Spleen (tissue), 13 donors: ENCODE measurements at places on chromosomes 4 and X.

- no peak for DNase-seq
Observed at GRCh38 chr4:158778156-158778711, 9.4 kb downstream of the FNIP2 start.

GRCh38 chr4:24213961-24214360 is 324.1 kb upstream of the PPARGC1A start:
- DNase-seq = no peak

DNA sequence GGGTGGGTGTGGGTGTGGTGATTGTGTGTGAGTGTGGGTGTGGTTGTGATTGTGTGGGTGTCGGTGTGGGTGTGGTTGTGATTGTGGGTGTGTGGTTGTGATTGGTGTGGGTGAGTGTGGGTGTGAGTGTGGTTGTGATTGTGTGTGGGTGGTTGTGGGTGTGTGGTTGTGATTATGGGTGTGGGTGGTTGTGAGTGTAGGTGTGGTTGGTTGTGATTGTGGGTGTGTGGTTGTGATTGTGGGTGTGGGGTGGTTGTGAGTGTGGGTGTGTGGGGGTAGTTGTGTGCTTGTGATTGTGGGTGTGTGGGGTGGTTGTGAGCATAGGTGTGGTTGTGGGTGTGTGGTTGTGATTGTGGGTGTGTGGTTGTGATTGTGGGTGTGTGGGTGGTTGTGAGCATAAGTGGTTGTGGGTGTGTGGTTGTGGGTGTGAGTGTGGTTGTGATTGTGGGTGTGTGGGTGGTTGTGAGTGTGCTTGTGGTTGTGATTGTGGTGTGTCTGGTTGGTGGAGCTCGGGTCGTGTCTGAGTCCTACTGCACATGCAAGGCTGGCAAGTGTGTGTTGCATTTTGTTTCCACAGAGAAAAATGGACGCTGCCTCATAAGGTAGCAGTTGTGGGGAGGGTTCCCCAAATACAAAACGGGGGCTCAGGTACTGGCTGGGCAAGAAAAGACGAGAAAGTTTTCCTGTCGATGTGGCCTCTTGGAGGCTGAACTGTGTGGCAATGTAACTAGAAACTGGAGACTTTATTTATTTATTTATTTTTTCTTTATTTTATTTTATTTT is 116.7 kb downstream of the UBE2K start:
- DNase-seq = no peak

GRCh38 chr4:42371305-42372252 is 25.7 kb upstream of the SHISA3 start:
- DNase-seq = no peak

DNA sequence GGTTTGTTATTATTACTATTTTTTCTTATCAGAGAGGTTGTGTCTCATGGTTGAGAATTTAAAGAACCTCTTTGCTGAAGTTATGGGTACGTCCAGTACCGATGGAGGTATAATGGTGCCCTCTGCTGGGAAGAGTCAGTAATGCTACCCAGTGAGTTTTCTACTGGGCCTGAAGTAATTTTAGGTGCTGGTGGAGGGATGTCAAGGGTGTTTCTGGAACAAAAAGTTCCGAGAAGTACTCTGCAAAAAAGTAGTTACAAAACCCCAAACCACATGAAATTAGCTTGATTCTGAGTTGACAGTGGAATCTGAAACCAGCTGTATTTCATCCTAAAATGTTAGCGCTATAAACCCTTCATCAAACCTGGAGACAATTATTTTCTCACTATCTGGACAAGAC is 102.5 kb upstream of the MID1 start:
- no peak for DNase-seq

- no peak for DNase-seq
Observed at GRCh38 chr4:174120446-174121295, 162.8 kb downstream of the FBXO8 start.

GRCh38 chrX:39688576-39689375 is 409.0 kb downstream of the BCOR start:
- peak; percentile 76 for DNase-seq

DNA sequence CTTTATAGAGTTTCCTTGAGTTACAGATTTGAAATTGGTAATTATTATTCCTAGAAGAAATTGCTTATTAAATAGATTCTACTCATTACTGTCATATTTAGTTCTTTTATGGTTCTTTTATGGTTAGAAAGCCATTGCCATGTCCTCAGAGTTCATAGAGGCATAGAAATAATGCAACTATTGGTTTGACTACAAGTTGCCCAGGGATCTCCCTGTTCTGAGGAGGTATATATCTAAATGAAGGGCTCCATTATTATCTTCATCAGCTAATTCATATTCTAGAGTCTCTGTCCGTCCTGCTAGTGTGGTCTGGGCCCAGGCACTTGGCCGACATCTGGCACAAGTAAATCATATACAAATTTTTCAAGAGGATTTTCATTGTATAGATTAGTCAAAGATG is 535.7 kb downstream of the PPP4R3C start:
- DNase-seq = no peak

- no peak for DNase-seq
Observed at GRCh38 chrX:36581030-36581429, 427.1 kb upstream of the FAM47C start.

GRCh38 chr4:13982010-13982409 is 354.5 kb upstream of the BOD1L1 start:
- no peak for DNase-seq

GRCh38 chrX:34578237-34578636 is 78.8 kb downstream of the TMEM47 start:
- DNase-seq = no peak

GRCh38 chrX:47515941-47516665 is 33.1 kb upstream of the ZNF41 start:
- no peak for DNase-seq

DNA sequence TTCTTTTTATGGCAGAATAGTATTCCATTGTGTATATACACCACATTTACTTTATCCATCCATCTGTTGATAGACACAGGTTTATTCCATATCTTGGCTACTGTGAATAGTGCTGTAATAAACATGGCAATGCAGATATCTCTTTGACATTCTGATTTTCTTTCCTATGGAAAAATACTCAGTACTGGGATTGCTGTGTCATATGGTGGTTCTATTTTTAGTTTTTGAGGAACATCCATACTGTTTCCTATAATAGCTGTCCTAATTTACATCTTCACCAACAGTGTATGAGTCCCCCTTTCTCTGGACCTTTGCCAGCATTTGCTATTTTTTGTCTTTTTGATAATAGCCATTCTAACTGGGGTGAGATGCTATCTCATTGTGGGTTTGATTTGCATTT is 73.5 kb downstream of the GPAT3 start:
- DNase-seq = no peak

DNA sequence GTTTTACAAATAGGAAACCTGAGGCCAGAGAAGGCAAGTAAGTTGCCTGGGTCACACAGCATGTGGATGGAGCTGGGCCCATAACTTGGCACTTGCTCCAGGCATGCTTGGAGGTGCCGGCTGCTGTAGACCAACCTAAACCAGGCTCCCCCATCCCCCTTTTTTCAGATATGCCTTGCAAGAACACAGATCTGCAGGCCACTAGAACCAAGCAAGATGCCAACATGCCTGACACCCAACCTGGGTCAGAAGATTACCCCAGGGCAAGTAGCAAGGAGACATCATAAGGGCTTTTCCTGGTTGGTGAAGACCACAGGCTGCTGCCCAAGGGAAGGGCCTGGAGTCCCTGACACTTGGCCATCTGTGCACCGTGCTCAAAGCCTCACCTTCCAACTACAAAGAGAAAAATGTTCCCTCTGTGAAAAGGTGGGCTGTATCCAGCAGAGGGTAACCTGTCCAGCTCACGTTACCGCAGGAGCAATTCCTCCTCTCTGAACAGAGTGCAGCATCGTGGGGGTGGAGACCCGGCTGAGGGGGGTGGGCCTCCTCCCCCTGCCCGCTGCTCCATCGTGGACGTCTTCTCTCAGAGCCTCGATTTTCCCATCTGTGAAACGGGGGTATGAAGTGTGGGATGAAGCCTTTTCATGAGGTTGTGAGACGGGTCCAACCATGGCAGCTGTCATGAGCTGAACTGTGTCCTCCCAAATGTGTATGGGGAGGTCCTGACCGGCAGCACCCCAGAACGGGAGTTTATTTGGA is 23.0 kb downstream of the HMX1 start:
- DNase-seq = peak; percentile 41

- DNase-seq = no peak
Observed at GRCh38 chrX:132127743-132128142, at the start of gene FRMD7. Gene FRMD7 (minus strand): TSS chrX:132128020. CDS start chrX:132127844, 176 bp downstream.

GRCh38 chr4:54842656-54843055 is 184.9 kb downstream of the KIT start:
- DNase-seq = no peak

DNA sequence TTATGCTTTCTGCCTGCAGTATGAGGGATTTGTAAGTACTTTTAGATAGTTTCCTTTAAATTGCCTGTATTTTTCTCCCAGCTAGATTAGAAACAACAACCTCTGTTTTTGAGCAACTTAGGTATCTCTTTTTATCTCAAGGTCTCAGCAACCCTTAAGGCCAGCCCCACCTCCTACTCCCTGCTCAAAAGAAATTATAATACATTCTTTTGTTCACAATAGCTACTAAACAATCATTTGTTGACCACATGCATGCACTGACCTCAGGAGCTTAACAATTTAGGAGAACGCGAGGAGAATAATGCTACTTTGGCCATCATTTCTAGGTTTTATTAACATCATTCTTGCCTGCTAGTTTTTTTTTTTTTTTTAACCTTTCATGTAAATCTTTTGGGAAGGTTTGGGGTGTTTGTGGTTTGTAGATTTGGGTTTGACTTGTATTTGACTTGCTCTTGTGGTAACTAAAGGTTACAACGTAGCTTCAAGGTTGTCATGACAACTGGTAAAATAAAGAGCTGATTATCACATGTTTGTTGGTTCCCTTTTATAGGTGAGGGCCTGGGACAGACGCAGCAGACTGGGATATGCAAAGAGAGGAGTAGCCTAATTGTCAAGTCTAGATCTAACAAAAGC is 145.4 kb upstream of the PLAC1 start:
- no peak for DNase-seq

DNA sequence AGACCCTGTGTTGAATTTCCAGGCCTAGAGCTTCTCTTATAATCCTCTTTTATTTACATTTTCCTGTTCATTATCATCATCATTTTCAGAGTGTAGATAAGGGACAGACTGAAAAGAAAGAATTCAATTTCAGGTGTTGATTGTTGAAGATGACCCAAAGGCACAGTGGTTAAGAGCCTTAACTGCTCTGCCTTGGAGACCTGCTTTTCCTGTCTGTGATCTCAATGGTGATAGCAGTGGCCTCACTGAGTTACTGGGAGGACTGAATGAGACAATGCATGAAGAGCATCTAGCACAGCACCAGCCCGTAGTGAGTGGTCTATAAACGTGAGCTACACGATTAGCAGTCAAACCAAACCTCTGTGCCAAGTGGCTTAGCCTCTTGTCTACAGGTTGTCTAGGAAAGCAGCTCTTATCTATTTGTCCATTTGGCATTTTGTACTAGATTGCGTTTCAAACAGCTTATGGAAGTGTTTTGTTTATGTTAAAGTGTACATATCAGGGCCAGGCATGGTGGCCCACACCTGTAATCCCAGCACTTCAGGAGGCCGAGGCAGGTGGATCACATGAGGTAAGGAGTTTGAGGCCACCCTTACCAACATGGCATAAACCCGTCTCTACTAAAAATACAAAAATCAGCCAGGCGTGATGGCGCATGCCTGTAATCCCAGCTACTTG is 41.5 kb downstream of the SETD7 start:
- DNase-seq = no peak

GRCh38 chrX:11954176-11954575 is 184.1 kb upstream of the FRMPD4 start:
- no peak for DNase-seq

- DNase-seq = no peak
Observed at GRCh38 chr4:3010998-3011397, 47.6 kb downstream of the GRK4 start.

DNA sequence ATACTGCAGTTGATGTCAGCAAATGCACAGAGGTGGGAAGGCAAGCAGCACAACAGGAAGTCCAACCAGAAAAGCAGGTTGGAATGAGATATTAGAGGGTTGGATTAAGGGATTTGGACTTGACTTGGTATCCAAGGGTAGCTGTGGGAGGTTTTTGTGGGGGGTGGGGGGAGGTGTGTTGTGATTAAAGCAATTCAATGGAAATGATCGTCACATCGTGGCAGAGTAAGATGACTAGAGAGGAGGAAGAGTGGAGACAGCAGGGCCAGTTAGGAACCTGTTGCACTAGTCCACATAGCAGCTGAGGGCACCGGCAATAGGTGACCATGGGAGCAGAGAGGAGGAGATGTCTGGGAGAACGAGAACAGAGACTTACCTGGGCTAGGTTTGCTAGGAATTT is 2.4 kb downstream of the SLC25A43 start:
- DNase-seq = no peak

- no peak for DNase-seq
Observed at GRCh38 chrX:107753187-107753586, 22.4 kb downstream of the TSC22D3 start.

DNA sequence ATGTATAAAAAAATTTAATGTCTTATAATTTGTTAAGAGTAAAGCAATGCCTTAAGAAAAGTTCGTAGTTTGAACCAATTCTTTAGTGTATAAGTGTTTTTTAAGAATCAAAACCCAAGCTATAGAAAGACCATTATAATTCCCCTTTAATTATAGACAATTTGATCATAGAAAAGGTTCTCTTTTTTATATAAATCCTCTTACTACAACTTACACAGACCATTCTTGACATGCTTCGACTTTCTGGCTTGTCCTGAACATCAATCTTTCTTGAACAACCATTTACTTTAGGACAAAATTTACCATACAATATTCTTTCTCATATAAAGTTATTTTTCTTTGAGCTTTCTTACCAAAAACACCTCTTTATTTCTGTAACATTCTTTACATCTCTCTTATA is 330.5 kb upstream of the SPANXN1 start:
- no peak for DNase-seq

GRCh38 chr4:74789518-74789917 is 4.8 kb downstream of the BTC start:
- DNase-seq = no peak

GRCh38 chrX:46903458-46904242 is 8.6 kb upstream of the JADE3 start:
- peak; percentile 90 for DNase-seq

DNA sequence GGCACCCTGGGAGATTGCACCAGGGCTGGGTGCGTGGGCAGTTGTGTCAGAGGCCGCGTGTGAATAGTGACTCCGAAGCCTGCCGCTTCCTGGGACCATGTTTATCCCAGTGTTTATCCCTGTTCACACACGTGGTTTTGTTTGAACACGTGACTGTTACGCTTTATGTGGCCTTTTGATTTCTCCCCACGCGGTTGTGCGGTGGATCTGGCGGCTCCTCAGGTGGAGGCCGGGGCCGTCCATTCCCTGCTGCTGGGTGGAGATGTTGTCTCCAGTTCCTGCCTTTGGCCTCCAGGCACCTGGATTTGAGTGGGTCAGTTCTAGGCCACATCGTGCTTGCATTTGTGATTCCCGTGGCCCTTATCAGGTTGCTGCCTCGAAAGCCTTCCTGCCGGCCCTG is 35.1 kb downstream of the NELFA start:
- DNase-seq = peak; percentile 40

GRCh38 chr4:24278693-24279092 is 305.7 kb downstream of the DHX15 start:
- DNase-seq = no peak

DNA sequence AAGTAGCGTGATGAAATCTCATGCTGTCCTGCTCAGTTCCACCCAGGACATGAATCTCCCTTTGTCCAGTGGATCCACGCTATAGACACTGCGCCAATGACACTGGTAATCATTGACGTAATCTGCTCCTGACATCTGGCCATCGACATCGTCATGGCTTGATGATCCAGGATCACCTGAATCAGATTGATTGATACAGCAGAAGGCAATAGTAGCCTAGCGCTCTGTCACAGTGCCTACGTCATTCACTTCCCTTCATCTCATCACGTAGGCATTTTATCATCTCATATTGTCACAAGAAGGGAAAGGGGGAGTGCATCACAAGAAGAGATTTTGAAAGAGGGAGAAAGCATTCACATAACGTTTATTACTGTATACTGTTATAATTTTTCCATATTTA is 68.8 kb downstream of the STK32B start:
- DNase-seq = no peak
